Omental fat pad (tissue), 4 donors: ENCODE measurements at places on chromosomes 16 and 17. TPM values are rescaled to one million over a fixed set of nuclear protein-coding genes. Genes with fewer than 3 reads are reported as not detected.

Gene ITGAD
- total RNA-seq: 0.36 TPM

Gene CLEC18A
- total RNA-seq: 0.48 TPM

Gene DPEP2NB
- total RNA-seq: not detected

Gene C16orf92
- total RNA-seq: not detected

Gene GPR142
- not detected for total RNA-seq

Gene PRR15L
- total RNA-seq: 2.4 TPM
